Naive thymus-derived CD4-positive, alpha-beta T cell (primary cell): ENCODE measurements at places on chromosomes 2 and 18.

GRCh38 chr2:5598156-5598555, 94.0 kb upstream of the SOX11 start:
- DNase-seq: no peak

DNA sequence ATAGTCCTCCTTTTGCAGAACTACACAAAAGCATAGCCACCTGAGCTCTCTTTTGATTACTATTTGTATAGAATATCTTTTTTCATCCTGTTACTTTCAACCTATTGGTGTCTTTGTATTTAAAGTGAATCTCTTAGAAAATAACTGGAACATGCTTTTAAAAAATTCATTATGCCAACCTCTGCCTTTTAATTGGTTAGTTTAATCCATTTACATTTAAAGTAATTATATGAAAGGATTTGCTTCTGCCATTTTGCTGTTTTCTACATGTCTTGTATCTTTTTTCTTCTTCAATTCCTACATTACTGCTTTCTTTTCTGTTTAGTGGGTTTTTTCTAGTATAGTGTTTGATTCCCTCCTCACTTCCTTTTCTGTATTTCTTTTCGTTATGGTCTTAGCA, 407.5 kb upstream of the ZEB2 start:
- DNase-seq: no peak

GRCh38 chr2:100388703-100389102, 28.8 kb downstream of the CHST10 start:
- DNase-seq: no peak

DNA sequence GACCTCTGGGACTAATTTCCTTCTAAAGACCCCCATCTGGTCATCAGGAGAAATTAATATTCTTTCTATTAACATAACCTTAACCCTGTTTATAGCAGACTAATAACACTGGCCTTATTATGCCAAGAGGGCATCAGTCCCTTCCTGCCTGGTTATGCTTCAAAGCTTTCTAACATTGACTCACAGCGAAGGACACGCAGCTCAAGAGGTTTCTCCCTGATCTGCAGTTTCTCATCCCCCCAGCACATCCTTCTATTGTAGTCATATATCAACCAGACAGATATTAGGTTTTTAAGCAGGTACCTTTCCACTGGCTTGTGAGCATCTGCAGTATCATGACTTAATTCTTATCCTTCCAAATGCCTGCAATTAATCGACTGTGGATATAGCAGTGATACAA, 100.0 kb upstream of the CXCR4 start:
- no peak for DNase-seq

DNA sequence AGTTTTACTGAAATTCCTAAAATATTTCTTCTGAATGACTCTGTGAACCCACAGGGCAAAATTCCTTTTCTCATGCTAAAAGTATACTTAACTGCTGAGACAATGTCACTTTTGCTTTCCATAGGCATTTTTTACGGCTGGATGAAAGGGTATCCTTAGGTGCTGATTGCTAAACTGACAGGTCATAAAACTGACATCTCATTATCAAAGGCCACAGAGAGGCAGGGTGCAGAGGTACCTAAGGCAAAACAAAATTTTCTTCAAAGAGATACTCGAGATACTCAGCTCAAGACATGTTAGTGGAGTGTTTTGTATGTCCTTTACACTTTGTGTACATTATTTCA, 62.0 kb upstream of the WDR75 start:
- no peak for DNase-seq

DNA sequence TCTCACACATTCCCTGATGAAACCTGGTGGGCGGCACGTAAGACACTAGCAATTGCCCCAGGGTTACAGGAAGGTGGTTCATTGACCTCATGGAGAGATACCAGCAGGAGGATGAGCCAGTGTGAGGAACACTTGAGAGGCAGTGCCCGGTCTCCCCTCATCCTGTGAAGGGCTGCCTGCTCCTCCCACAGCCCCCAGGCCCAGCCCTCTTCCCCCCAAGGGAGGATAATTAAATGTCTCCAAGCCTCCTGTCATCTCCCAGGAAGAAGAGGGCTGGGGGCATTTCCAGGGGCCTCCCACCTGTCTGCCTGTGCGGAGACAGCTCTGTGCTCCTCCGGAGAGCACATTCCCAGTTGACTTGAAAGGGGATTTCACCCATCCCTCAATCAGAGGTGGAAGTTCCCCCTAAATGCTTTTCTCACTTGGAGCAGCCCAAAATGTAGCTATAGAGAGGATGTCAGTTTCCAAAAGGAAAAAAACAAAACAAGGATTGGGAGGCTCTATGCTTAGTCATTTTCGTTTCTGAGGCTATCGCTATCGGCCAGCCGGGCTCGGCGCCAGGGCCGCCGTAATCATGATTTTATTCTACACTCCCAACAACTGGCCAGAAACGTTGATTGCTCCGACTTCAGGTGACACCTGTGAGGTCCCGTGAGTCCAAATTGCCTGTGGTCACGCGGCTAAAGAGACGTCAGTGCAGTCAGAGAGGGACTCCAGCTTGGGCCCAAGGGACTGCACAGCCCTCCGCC, 7.1 kb downstream of the KCNF1 start:
- DNase-seq: no peak
